Left hindlimb (tissue), 1 donor: ENCODE measurements at places on chromosomes 11 and 22.
A peak's percentile ranks its signal among the peaks of the same experiment; 100 is the strongest.

- no peak for DNase-seq
Measured at GRCh38 chr11:47333886-47334443, 18.5 kb downstream of the MYBPC3 start.

GRCh38 chr11:2748814-2749554 lies 49.2 kb upstream of the KCNQ1OT1 start:
- DNase-seq: peak; percentile 3

- no peak for DNase-seq
Measured at GRCh38 chr11:129414144-129414872, 38.7 kb downstream of the BARX2 start.

- no peak for DNase-seq
Measured at GRCh38 chr11:113971506-113972195, 3.3 kb upstream of the HTR3A start.

DNA sequence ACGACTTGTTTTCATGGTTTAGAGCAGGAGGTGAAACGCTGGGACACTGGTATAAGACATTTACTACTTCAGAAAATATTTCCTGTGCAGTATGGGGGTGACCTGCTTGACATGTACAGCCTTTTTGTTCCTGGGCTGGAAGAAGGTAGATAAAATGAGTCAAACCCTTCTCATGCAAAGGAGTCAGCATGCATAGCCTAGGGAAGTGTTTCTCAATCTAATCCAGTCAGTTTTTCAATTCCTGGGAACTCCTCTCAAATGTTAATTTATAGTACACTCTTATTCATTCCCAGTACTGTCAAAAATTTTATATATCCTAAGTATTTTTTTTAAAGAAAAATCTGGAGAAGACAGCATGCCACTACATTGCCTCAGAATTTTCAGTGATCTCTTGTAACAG lies 154.7 kb upstream of the GUCY1A2 start:
- DNase-seq: no peak

DNA sequence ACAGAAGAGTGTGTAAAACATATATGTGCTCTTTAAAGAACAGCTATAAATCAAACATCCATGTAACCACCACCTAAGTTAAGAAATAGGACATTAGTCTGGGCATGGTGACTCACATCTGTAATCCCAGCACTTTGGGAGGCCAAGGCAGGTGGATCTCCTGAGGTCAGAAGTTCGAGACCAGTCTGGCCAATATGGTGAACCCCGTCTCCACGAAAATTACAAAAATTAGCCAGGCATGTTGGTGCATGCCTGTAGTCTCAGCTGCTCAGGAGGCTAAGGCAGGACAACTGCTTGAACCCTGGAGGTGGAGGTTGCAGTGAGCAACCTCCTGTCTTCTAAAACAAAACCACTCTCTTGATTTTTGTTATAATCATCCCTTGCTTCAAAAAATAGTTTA lies 103.3 kb downstream of the LRRC32 start:
- DNase-seq: no peak

- no peak for DNase-seq
Measured at GRCh38 chr22:26558248-26558895, 31.6 kb downstream of the TPST2 start.

DNA sequence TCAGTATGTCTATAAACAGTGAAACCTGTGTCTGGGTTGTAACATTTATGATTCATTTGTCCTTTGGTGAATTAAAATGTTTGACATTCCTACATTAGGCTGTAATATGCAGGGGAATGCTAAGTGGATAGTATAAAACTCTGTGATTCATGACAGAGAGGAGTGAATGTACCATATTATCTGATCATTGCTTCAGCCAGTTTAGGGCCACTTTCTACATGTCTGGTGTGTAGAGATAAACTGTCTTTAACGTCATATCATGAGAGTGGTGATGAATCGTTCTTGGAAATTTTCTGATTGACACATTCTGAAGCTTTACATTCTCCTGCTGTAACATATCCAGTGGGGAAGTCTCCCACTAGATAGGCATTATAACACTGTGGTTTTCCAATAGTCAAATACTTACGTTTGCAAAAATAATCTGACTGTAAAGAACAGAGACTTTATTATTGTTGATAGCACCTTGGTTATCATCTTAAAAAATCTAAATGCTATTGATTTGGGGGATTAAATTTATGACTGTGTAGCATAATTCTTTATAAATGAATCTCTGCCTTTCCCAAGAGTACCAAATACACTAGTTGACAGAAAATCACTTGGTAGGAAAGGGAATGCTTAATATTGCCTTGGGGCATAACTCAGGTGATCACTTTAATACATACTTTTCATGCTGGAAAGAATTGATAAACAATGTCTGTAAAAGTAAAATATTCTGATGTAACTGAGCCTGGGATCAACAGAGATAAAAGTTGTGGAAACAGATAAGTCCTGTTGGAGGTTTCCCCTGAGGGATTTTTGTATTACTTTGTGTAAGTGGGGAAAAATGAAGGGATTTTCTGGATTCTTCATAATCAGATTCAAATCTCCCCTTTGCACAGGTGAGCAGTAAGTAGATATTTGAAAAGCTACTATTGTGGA lies 427.9 kb downstream of the JRKL start:
- DNase-seq: no peak

GRCh38 chr11:77444261-77444660 lies 29.6 kb downstream of the PAK1 start:
- no peak for DNase-seq

- no peak for DNase-seq
Measured at GRCh38 chr11:9740202-9740883, 76.5 kb downstream of the SWAP70 start.

- DNase-seq: no peak
Measured at GRCh38 chr22:50621356-50621880, 6.5 kb downstream of the ARSA start.
